ENCODE measurements at places on chromosomes 6 and 20.

- no peak for DNase-seq
Measured at GRCh38 chr6:151999194-151999593, 191.7 kb downstream of the ESR1 start.

- no peak for DNase-seq
Measured at GRCh38 chr6:153301602-153302001, 170.5 kb upstream of the RGS17 start.

- no peak for DNase-seq
Measured at GRCh38 chr6:95091823-95092436, 485.4 kb upstream of the MANEA start.

GRCh38 chr6:166005944-166006899 lies 161.4 kb downstream of the TBXT start:
- DNase-seq = no peak

DNA sequence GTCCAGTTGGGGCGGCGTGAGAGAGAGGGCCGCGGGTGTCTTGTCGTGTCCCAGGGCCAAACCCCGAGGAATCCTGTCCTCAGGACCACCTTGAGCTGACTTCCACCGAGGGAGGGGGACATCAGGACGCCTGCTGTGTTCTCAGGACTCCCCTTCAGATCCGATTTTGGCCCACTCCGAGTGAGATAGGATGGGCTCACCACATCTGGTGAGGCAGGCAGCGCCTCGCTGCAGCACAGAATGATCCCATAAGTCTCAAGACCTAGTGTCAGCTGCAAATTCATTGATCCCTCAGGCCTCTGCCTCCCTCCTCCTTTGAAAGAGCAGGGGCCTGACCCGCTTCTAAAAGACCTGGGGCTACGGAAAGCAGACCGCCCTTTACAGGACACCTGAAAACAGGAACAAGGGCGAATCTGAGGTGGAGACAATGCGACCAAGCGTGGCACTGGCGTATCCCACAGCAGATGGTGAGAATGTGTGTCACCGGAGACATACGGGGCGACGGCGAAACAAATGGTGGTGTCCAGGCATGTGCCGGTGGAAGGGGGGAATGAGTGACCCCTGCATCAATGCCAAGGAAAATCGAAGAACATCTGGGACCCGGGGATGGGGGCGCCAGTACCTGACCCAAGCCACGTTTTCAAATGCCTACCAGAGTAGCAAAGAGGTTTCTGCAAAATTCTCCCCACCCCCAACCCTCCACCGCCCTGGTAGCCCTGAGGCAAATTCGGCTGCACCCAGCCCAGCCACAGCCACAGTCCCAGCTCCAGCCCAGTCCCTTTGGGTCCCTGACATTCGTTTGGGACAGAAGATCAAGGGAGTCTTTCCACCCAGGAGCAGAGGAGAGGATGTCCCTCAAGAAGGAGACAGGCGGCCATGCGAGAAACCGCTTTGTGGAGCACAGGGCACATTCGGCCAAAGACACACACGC lies 162.1 kb upstream of the ZNF337 start:
- DNase-seq = no peak

- no peak for DNase-seq
Measured at GRCh38 chr20:35702051-35702823, 3.0 kb downstream of the ROMO1 start.

GRCh38 chr6:35674594-35674993 lies 14.1 kb downstream of the FKBP5 start:
- no peak for DNase-seq

DNA sequence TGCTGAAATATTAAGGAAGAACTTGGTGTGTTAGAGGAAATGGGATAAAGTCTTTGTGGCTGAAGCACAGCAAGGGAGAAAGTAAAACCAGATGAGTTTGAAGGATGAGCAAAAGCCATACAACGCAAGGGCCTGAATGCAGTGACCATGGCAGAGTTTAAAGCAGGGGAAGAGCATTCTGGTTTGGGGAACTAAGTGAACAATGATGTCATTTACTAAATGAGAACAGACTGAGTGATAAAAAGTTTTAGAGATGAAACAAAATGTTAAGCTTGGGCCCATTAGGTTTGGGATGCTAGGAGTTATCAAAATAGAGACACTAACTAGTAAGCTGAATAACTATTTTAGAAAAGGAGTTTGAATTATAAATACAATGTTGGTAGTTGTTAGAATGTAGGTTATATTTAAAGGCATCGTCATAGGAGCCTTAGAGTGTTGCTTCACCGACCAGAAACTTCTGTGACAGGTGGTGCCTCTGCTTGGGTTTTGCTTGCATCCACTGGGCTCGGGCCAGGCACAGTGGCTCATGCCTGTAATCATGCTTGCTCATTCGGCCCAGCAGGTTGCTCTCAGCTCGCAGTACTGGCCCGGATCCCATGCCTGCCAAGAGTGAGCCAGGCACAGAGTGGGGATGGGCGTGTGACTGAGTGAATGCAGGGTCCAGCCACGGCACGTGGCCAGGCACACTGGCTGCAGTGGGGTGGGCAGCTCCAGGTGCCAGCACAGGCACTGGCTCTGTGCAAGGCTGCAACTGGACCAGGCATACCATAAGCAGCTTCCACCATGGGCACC lies 37.4 kb upstream of the OPRM1 start:
- DNase-seq = no peak

GRCh38 chr20:49990271-49990720 lies 7.5 kb downstream of the SNAI1 start:
- no peak for DNase-seq

DNA sequence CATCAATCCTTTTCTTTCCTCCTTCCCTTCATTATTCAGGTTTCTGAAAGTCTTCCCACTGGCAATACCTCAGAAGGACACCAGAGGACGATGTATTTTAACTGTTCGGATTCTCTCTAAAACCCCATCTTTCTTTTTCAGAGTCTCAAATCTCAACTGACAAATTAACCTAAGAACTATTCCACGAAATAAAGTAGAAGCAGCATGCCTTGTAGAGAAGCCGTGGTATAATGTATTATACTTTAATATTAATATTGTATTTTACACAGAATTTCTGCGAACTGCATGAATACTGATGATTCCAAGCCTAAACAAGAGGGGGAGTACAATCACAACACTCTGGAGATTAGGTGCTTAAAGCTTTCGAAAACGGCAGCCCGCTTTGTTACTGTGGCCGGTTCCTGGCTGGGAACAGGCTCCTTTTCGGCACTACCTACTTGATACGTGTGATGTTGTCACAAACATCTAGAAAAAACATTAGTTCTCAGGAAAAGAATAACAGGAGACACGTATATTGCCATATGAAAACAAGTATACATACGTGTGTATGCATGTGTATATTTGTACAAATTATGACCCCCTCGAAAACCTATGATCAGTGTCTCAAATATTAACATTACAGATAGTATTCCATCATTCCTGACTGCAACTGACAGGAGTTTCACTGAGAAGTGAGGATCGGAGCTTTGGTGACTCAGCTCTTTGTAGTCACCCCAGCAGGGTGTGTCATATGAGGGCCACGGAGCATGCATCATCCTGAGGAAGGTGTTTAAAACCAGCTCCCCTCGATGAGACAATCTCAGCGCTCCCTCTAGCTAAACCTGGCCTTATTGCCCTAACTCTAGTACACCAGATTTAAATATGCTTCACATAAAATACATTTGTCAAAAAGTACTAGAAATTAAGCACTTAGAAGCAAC lies 319.7 kb upstream of the TCF21 start:
- peak; percentile 38 for DNase-seq

DNA sequence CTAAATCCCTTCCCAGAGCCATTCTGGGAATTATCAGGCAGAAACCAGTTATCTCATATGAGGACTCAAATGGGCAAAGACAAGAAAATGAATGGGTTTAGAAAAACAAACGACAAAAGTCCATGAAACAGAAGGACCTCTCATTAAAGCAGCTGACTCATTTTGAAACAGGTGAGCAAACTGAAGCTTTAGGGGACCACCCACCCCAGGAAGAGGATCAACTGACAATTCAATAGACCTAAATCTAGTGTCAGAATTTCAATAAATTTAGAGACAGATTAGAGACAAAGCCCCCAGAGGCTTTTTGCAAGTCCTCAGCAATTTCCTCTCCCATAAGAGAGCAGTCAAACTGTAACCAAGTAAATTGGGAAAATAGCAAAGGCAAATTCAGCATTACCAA lies 333.8 kb downstream of the PTPRT start:
- no peak for DNase-seq

GRCh38 chr6:137731600-137731959 lies 135.5 kb upstream of the TNFAIP3 start:
- DNase-seq = no peak
